GM23248 (cell line): ENCODE measurements at places on chromosomes 4 and X. TPM values are rescaled to one million over a fixed set of nuclear protein-coding genes. Genes with fewer than 3 reads are reported as not detected.
A peak's percentile ranks its signal among the peaks of the same experiment; 100 is the strongest.

The PPP2R2C gene
- total RNA-seq, result not detected in 2 replicates

GRCh38 chr4:40976343-40976742 lies 226.6 kb downstream of the NSUN7 start:
- H3K36me3 ChIP-seq, result no peaks in the 10 kb centered on the region
- peaks cover 6% of the 10 kb centered on the region; the same call in 1 of the 2 replicates for H3K4me1 ChIP-seq
- H3K27me3 ChIP-seq, result no peaks in the 10 kb centered on the region

- no peaks in the 10 kb centered on the region for H3K36me3 ChIP-seq
- no peaks in the 10 kb centered on the region for H3K27me3 ChIP-seq
- H3K27ac ChIP-seq, result no peak overlapping the region
- DNase-seq, result no peak
Measured at GRCh38 chr4:178395798-178396197, 953.6 kb upstream of the AGA start.

GRCh38 chr4:44446191-44446590 lies 2.4 kb downstream of the KCTD8 start:
- DNase-seq, result no peak
- no peak overlapping the region for H3K4me3 ChIP-seq
- H3K27me3 ChIP-seq, result peaks cover 43% of the 10 kb centered on the region
- H3K27ac ChIP-seq, result no peak overlapping the region

GRCh38 chr4:4182835-4183568 lies 43.7 kb downstream of the OTOP1 start:
- no peaks in the 10 kb centered on the region for H3K4me1 ChIP-seq
- no peaks in the 10 kb centered on the region for H3K36me3 ChIP-seq
- H3K27me3 ChIP-seq, result peaks cover 18% of the 10 kb centered on the region; the same call in 1 of the 2 replicates

GRCh38 chrX:22533898-22534297 lies 261.2 kb downstream of the CBLL2 start:
- H3K27ac ChIP-seq, result peak overlapping the region; percentile 15; the same call in 1 of the 2 replicates
- H3K36me3 ChIP-seq, result no peaks in the 10 kb centered on the region
- DNase-seq, result no peak
- H3K4me1 ChIP-seq, result peaks cover 12% of the 10 kb centered on the region
- H3K4me3 ChIP-seq, result no peak overlapping the region
- H3K27me3 ChIP-seq, result no peaks in the 10 kb centered on the region

- no peaks in the 10 kb centered on the region for H3K27me3 ChIP-seq
- no peak overlapping the region for H3K27ac ChIP-seq
- H3K4me1 ChIP-seq, result peaks cover 32% of the 10 kb centered on the region
- no peaks in the 10 kb centered on the region for H3K36me3 ChIP-seq
- H3K4me3 ChIP-seq, result no peak overlapping the region
Measured at GRCh38 chr4:4524364-4524763, 17.5 kb downstream of the STX18 start.

GRCh38 chrX:120380699-120381098 lies 18.8 kb downstream of the ATP1B4 start:
- peak; percentile 15 for DNase-seq
- no peak overlapping the region for H3K4me3 ChIP-seq
- no peaks in the 10 kb centered on the region for H3K27me3 ChIP-seq

The FGF5 gene
- total RNA-seq, result 13.4 and 15.5 TPM in 2 replicates

DNA sequence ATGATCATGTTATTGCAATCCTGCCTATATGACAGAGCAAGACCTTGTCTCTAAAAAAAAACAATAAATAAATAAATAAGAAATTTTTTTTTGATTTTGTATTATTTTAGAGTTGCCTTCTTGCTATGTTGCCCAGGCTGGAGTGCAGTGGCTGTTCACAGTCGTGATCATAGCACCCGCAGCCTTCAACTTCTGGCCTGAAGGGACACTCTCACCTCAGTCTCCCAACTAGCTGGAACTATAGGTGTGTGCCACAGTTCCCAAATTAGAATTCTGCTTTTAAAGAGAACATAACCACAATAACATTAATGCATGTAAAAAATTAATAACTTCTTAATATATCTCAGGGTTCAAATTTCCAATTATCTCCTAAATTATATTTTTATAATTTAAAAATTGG lies 7.8 kb downstream of the YIPF6 start:
- DNase-seq, result no peak
- H3K36me3 ChIP-seq, result no peaks in the 10 kb centered on the region
- no peak overlapping the region for H3K4me3 ChIP-seq
- H3K4me1 ChIP-seq, result no peaks in the 10 kb centered on the region

GRCh38 chr4:38177035-38177546 lies 216.9 kb downstream of the PTTG2 start:
- H3K36me3 ChIP-seq, result no peaks in the 10 kb centered on the region
- no peaks in the 10 kb centered on the region for H3K27me3 ChIP-seq
- DNase-seq, result peak; percentile 53
- no peak overlapping the region for H3K27ac ChIP-seq
- no peak overlapping the region for H3K4me3 ChIP-seq

GRCh38 chr4:176635372-176636261 lies 157.1 kb downstream of the VEGFC start:
- peak; percentile 96 for DNase-seq
- H3K27ac ChIP-seq, result peak overlapping the region; percentile 39
- no peaks in the 10 kb centered on the region for H3K36me3 ChIP-seq
- H3K4me3 ChIP-seq, result no peak overlapping the region
- no peaks in the 10 kb centered on the region for H3K27me3 ChIP-seq

- peak; percentile 85 for DNase-seq
- H3K27ac ChIP-seq, result no peak overlapping the region
- H3K27me3 ChIP-seq, result no peaks in the 10 kb centered on the region
Measured at GRCh38 chr4:159010563-159011260, 92.2 kb upstream of the RAPGEF2 start.

- no peak for DNase-seq
- H3K4me3 ChIP-seq, result no peak overlapping the region
- no peaks in the 10 kb centered on the region for H3K27me3 ChIP-seq
- H3K36me3 ChIP-seq, result peaks cover 36% of the 10 kb centered on the region; the same call in 1 of the 2 replicates
- no peak overlapping the region for H3K27ac ChIP-seq
Measured at GRCh38 chr4:113524096-113524495, 237.4 kb downstream of the CAMK2D start.

GRCh38 chrX:129701624-129702069 lies 37.1 kb upstream of the XPNPEP2 start:
- H3K36me3 ChIP-seq, result no peaks in the 10 kb centered on the region
- H3K27me3 ChIP-seq, result no peaks in the 10 kb centered on the region
- H3K4me1 ChIP-seq, result no peaks in the 10 kb centered on the region
- no peak overlapping the region; the same call in 1 of the 2 replicates for H3K27ac ChIP-seq
- peak; percentile 66 for DNase-seq

GRCh38 chr4:185559915-185560281 lies 24.6 kb upstream of the PDLIM3 start:
- no peaks in the 10 kb centered on the region for H3K27me3 ChIP-seq
- no peaks in the 10 kb centered on the region for H3K36me3 ChIP-seq
- no peak overlapping the region for H3K4me3 ChIP-seq
- no peak overlapping the region for H3K27ac ChIP-seq
- DNase-seq, result peak; percentile 51

DNA sequence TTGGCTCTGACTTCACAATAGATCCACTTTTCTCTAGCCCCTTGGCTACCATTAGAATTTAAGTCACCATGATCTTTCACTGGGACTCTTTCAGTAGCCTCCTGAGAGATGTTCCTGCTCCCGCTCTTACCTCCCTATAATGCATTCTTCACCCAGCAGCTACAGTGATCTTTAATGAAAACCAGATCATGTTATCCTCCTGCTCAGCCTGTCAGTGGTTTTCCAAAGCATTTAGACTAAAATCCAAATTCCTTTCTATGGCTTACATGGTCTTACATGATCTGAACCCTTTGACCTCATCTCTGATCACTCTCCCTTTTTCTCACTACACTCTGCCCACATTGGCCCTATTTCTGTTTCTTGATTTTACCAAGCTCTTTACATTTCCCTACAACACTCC lies 18.3 kb upstream of the RPS6KA3 start:
- no peak for DNase-seq
- no peak overlapping the region for H3K27ac ChIP-seq
- H3K27me3 ChIP-seq, result no peaks in the 10 kb centered on the region
- H3K36me3 ChIP-seq, result no peaks in the 10 kb centered on the region
- no peak overlapping the region for H3K4me3 ChIP-seq

- no peaks in the 10 kb centered on the region for H3K27me3 ChIP-seq
- H3K36me3 ChIP-seq, result no peaks in the 10 kb centered on the region
- H3K27ac ChIP-seq, result no peak overlapping the region
- H3K4me3 ChIP-seq, result no peak overlapping the region
- H3K4me1 ChIP-seq, result peaks cover 7% of the 10 kb centered on the region
Measured at GRCh38 chrX:39017077-39017476, 215.8 kb downstream of the MID1IP1 start.

GRCh38 chr4:44662623-44663005 lies 11.2 kb upstream of the YIPF7 start:
- no peak for DNase-seq
- H3K4me3 ChIP-seq, result no peak overlapping the region
- H3K27ac ChIP-seq, result no peak overlapping the region
- H3K36me3 ChIP-seq, result no peaks in the 10 kb centered on the region
- no peaks in the 10 kb centered on the region for H3K27me3 ChIP-seq
- no peaks in the 10 kb centered on the region for H3K4me1 ChIP-seq

DNA sequence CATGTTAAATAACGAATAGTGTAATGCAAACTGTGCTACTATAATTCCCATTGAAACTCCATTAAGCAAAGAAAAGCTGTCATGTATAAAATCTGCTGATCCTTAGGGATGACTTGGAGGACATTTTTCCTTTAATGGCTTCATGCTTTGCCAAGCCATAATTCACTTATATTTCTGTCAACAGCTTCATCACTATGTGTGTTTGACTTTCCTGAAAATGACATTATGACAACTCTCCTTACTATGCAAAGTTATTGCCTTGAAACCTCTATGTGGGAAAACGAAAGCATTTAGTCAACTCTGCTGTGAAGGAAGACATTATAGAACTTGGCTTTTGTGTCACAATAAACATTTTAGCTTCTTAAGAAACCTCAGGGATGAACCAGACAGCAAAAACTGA lies 210.5 kb downstream of the GRXCR1 start:
- no peak for DNase-seq
- H3K27ac ChIP-seq, result no peak overlapping the region
- H3K4me3 ChIP-seq, result no peak overlapping the region
- H3K4me1 ChIP-seq, result no peaks in the 10 kb centered on the region
- no peaks in the 10 kb centered on the region for H3K36me3 ChIP-seq
- no peaks in the 10 kb centered on the region for H3K27me3 ChIP-seq

- no peaks in the 10 kb centered on the region for H3K27me3 ChIP-seq
- no peaks in the 10 kb centered on the region for H3K36me3 ChIP-seq
- DNase-seq, result peak; percentile 52
Measured at GRCh38 chrX:29652484-29652883, 562.9 kb upstream of the MAGEB2 start.

The CXCL10 gene
- total RNA-seq, result not detected in 2 replicates

GRCh38 chr4:109022961-109023360 lies 260.1 kb upstream of the ETNPPL start:
- H3K27me3 ChIP-seq, result no peaks in the 10 kb centered on the region
- H3K36me3 ChIP-seq, result no peaks in the 10 kb centered on the region
- no peak overlapping the region for H3K4me3 ChIP-seq

- peaks cover 16% of the 10 kb centered on the region for H3K4me1 ChIP-seq
- peak; percentile 18 for DNase-seq
- no peaks in the 10 kb centered on the region; the same call in 1 of the 2 replicates for H3K27me3 ChIP-seq
- H3K27ac ChIP-seq, result peak overlapping the region; percentile 44
Measured at GRCh38 chr4:8524595-8525382, 55.4 kb upstream of the GPR78 start.

DNA sequence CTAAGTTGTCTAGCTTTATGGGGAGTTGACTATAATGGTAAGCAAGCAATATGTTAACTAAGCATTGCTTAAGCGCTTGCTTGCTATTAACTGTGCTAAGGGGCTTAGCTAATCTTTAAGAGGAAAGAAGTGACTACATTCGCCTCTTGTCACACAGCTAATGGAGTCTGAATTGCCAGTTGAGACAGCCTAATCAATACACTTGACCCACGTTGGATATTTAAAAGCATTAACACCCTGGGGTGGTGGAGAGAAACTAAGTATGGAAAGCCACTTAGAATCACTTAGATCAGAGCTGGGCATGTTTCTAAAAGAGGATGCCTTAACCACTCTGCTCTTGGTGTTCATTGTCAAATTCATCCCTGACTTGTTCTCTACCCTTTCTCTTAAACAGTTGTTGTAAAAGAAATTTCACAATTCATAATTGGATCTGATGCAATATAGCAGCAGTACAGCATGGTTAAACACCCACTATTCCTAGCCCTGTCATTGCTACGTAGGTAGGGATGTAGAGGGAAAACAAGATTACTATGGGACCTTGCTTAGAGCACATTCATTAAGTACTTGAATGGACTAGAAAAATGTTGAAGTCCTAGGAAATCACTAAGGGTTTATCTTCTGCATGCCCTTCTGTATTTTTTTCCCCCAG lies 3.5 kb downstream of the ZAR1 start:
- no peaks in the 10 kb centered on the region for H3K4me1 ChIP-seq
- H3K36me3 ChIP-seq, result peaks cover 4% of the 10 kb centered on the region; the same call in 1 of the 2 replicates
- no peak overlapping the region for H3K4me3 ChIP-seq
- no peak for DNase-seq
- no peak overlapping the region for H3K27ac ChIP-seq

The RBMXL3 gene
- total RNA-seq, result not detected in 2 replicates

GRCh38 chrX:43861750-43862149 lies 20.5 kb downstream of the MAOB start:
- no peak for DNase-seq
- no peaks in the 10 kb centered on the region for H3K27me3 ChIP-seq
- H3K27ac ChIP-seq, result no peak overlapping the region
- no peaks in the 10 kb centered on the region for H3K4me1 ChIP-seq
- no peak overlapping the region for H3K4me3 ChIP-seq

GRCh38 chr4:89914609-89915550 lies 20.2 kb downstream of the MMRN1 start:
- H3K27ac ChIP-seq, result no peak overlapping the region
- no peaks in the 10 kb centered on the region for H3K4me1 ChIP-seq
- no peak overlapping the region for H3K4me3 ChIP-seq
- no peaks in the 10 kb centered on the region for H3K27me3 ChIP-seq
- no peaks in the 10 kb centered on the region for H3K36me3 ChIP-seq

The CCSER1 gene
- total RNA-seq, result not detected in 2 replicates

DNA sequence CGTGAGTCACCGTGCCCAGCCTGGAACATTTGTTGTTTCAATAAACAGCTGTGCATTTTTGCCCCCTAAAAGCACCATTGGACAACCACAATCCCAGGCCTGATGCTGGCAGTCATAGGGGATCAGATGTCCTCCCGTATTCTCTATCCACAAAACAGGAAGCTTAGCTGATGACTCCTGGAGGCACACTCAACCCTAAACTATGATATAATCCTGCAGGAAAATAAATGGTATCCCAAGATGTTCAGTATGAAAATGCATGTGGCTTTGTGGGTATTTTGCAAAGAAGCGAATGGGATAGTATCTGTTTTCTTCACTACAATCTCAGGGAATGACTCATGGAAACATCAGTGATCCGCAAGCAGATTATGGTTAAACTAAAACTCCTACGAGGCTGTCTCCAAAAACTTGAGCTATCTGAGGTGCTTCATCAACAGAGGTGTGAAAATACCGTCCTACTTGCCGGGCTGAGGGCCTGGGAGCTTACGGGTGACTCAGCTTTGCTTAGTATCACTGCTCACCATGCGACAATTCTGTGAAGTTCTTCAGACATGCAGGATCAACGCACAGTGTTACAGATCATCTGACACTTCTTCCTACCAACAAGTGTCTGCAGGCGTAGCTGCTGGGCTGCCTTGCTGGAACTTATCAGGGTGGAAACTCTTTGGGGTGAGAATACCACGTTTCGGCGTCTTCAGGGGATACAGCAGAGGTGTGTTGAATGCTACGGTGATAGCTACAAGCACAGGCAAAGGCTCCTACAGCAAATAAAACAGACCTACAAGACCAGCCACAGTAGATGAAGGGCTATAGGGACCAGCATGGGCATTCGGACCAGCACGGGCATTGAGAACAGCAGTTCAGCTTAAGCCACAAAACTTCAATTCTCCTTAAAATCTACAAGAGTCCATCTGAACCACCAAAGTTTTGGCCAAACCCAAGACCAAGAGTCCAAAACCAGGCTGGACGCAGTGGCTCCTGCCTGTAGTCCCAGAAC lies 148.5 kb downstream of the DHRSX start:
- H3K4me1 ChIP-seq, result peaks cover 14% of the 10 kb centered on the region
- no peaks in the 10 kb centered on the region for H3K27me3 ChIP-seq
- H3K36me3 ChIP-seq, result no peaks in the 10 kb centered on the region
- H3K27ac ChIP-seq, result peak overlapping the region; percentile 68
- no peak overlapping the region for H3K4me3 ChIP-seq
- DNase-seq, result peak; percentile 84
